Stimulated activated CD4-positive, alpha-beta T cell treated with anti-CD3 and anti-CD28 coated beads, TNF-alpha, amount 100 ng/mL, for 24 hours (primary cell): ENCODE measurements at places on chromosomes 2 and 18.

DNA sequence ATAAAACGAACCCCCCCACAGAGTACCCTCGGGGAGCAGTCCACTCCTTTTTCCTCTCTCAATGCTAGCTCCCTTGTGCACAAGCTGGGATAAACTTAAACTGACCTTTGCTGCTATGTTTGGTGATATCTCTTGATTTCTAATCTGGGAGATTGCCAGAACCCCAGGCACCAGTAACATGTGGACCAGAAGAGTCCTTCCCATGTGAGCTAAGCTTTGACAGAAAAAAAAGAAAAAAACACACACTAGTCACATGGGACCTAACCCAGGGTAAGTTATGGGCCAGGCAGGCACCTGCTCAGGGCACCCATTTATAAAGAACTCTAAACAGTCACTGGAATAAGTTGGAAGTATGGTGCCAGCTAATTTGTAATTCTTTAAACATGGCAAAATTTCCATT, 242.6 kb downstream of the EN1 start:
- DNase-seq = no peak

GRCh38 chr18:6119761-6120160, 224.4 kb upstream of the TMEM200C start:
- no peak for DNase-seq

DNA sequence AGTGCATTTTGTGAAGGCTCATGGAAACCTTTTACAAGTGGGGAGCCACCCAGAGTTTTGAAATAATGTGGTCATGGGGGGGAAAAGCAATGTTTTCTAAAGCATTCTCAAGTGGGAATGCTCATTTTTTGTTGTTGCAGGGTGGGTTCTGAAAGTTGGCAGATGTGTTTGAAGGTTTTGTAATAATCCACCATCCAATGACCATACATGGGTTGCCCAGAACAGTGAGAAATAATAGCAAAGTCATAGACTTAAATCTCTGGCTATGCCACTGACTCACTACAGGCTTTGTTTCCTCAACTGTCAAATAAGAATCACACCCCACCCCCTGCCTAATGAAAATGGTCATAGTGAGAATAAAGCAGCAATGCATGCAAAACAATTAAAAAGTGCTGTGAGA, 2.9 kb downstream of the DSG3 start:
- no peak for DNase-seq

DNA sequence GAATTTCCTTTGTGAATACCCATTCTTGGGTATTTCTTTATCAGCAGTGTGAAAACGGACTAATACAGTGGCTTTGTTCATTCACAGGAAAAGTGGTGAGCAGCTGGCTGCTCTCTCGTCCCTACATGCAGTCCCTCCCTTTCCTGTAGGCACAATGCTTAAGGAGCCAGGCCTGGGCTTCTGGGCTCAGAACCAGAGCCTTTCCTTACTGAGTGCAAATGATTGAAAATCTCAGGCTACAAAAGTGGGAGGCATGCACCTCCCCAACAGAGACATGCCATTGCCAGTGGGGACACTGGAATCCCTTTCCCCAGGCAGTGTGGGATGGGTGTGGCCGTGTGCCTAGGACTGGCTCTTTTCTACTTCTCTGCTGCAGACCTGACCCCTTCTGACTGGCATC, 61.3 kb downstream of the MCFD2 start:
- DNase-seq = no peak

GRCh38 chr18:45349019-45349418, 266.3 kb upstream of the SLC14A2 start:
- DNase-seq = no peak
